ENCODE measurements at places on chromosomes 2 and 18.

DNA sequence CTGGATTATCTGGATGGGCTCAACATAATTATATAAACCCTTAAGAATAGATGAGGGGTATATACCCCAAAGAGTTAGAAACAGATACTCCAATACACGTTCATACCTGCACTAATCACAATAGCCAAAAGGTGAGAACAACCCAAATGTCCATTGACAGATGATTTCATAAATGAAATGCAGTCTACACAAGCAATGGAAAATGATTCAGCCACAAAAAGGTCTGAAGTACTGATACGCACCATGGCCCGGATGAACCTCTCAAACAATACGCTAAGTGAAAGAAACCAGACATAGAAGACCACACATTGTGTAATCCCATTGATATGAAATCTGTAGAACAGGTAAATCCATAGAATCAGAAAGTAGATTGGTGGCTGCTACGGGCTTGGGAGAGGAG is 316.8 kb downstream of the LPIN1 start:
- no peak for DNase-seq

GRCh38 chr2:225865468-225865867 is 466.0 kb downstream of the NYAP2 start:
- DNase-seq: no peak

GRCh38 chr2:20629581-20630171 is 21.2 kb downstream of the HS1BP3 start:
- no peak for DNase-seq

GRCh38 chr2:96315400-96316071 is 9.6 kb upstream of the ITPRIPL1 start:
- DNase-seq: peak; percentile 36

DNA sequence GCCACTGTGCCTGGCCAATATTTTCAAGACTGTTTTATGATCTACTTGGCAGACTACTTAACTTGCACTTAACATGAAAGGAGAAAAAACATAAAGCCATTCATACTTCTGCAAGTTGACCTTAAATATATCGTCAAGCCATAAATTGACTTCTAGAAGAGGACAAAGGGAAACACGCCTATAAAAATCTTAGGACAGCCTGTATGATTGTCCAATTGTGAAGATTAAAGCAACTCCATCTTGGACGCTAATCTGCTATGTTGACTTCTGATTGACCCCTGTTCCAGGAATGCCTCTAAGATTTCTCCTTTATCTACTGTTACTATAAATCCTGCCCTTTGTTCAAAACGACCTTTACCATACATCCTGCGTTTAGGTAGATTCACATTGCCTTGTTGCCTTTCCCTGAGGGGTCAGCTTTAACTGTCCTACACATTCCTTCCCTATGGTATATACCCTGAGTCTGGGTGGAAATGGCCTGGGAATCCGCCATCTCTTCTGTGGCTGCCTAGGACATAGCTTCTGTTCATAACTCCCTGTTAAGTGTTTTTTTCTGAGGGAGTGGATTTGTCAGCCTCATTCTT is 40.2 kb upstream of the SLC35F5 start:
- no peak for DNase-seq

DNA sequence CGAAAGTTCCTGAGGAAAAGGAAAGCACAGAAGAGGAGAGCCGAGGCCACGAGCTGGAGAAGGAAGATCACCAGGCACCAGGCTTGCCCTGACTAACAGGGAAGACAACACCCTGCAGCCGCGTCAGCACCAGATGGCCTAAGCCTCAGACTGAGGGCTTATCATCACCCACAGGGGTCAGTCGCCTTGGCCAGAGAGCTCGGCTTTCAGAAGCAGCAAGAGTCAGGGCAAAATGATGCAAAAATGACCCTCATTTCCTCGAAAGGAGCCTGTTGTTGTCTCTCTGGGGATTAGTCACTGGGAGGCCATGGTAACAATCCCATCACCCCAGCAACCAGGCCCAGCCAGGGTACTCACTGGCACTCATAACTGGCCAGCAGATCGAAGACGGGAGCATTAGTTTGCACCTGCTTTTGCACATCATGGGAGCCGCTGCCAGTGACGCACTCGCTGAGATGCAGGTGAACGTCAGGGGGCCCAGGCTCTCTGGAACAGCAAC is 42.7 kb upstream of the ZFP36L2 start:
- no peak for DNase-seq

DNA sequence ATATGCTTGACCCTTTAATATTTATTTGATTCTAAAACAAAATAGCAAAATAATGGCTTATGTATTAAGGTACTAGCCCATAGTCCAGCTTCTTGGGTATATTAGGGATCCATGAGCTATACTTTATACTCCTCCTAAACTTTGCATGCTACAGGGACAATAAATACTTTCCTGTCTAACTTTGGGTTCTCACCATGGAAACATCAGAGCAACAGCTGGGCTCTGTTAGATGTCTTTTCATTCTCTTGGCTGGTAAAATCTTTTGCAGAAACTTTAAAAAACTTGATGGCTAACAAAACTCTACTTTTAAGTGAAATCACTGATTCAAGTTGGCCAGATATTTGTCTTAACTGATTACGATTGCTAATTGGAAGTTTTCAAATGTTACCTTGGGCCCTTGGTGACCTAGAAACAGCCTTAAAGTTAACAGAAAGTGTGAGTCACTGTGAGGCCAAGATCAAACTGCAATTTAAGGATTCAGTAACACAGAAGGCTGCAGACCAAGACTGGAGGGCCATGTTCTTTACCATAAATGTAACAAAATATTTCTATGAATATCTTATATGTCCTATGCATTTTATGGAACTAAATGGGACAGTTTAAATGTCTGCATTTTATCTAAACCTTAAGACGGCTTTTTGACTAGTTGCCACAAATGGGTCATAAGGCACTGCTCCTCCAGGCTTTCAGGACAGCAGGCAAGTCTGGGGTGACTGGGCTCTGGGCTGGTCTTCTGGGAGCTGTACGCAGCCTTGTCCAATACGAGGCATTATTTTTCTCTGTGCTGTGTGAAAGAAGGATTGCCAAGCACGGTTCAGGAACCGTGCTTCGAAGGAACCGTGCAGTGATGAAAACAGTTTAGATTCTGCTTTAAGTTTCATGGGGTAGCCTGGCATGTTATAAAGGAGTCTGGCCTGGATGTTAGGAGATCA is 188.5 kb downstream of the TPGS2 start:
- no peak for DNase-seq

GRCh38 chr2:36701391-36701795 is 4.9 kb downstream of the VIT start:
- DNase-seq: no peak

DNA sequence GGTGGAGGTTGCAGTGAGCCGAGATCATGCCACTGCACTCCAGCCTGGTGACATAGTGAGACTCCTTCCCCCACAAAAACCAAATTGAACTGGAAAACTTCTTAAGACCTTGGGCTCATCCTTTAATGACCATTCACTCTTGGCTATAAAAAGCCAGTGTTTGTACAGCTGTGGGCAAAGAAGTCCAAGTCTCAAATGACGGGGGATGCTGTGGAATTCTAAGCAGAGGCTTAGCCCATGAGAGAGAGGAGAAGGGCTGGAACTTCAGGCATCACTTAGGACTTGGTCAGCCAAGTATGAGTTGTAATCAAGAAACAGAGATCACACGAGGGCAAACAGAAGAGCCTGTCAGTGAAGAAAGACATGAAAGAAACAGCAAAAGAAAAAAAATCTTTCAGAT is 79.3 kb upstream of the POU3F3 start:
- no peak for DNase-seq

DNA sequence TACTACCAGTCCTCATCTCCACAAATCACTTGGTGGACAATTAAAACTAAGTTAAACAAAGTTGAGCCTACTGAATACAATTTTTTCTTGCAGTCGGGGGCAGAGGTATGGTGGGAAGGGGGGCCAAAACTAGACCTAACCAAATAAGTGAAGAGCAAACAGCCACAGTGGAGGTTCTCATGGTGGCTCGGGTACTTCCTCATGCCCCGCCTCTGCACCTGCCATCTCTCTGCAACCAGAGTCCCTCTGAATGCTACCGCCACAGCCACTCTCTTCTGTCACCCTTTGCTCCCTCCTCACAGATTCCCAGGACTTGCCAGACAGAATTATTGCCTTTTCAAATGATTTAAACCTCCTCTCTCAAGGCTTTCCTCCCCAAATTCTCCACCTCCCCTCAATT is 204.2 kb downstream of the TMEM247 start:
- DNase-seq: no peak

DNA sequence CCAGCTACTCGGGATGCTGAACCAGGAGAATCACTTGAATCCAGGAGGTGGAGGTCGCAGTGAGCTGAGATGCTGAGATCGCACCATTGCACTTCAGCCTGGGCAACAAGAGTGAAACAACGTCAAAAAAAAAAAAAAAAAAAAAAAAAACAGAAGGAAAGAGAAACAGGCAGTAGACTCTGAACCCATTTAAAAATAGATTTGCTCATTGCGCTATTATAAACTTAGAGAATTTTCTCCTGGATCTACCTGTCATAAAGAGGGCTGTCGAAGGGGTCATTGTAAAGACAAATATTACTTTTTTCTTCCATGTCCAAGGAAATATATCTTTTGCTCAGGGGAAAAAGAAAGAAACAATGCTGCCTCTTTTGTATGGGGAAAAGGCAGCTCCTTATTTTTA is 425.0 kb upstream of the ID2 start:
- DNase-seq: no peak

DNA sequence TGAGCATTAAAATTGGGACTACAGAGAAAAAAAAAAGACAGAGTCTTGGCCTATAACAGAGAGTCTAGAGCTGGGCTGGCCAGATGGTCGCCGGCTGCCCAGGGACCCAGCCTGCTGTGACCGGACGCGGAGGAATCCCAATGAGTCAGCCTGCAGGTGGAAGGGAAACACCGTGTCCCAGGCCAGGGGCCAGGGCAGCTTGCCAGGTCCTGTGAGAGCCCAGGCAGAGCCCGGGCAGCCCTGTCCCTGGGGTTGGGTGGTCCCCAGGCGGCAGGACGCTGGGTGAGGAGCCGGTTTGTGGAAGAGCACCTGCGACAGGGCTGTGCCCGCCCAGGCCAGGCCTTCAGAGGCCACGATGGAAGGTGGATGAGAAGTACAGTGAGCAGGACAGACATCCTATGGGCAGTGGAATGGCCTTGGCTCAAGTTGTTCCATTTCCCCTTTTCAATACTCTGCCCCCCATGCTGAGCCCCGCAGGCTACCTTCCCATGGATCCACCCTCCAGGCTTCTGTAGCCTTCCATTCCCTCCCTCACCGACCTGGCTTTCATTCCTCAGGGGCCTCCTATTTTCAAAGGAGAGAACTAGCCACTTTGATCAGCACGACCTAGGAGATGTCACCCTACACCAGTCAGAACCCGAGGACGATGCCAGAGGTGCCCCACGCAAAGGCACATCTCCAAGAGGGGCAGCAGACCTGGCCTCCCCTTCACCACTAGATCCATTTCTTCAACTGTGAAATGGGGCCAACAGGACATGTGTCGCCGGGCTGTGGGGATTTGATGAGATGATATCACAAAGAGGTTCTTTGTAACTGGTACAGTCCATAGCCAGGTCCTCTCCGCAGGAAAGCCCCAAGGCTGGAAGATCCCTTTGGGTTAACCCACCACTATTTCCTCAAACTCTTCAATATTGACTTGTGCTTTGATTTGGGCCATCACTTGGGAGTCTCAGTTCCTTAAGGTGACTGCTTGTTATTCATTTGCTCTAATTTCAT is 87.5 kb downstream of the POLR1A start:
- DNase-seq: no peak

GRCh38 chr2:67646714-67647333 is 249.7 kb downstream of the ETAA1 start:
- no peak for DNase-seq

DNA sequence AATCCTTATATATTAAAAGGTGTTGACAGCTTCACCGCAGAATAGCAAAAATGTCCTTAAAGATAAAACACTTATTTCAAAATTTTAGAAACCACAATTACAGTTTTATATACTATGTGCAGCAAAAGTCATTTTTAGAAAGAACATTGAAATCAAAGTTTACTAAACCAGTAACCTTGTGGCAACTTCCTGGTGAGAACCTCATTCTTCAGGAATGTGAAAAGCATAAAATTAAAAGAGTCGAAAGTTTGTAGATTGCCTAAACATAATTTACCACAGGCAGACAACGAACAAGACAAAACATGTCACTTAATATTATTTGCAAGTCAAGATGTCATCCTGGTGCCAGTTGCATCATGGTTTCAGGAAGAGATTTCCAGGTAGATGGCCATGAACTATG is 108.3 kb upstream of the NRP2 start:
- no peak for DNase-seq

GRCh38 chr18:21914739-21915319 is 174.2 kb downstream of the MIB1 start:
- peak; percentile 65 for DNase-seq

- no peak for DNase-seq
Observed at GRCh38 chr2:29325544-29325943, 210.3 kb downstream of the CLIP4 start.

GRCh38 chr2:191815010-191815409 is 31.9 kb downstream of the CAVIN2 start:
- DNase-seq: no peak
